ENCODE measurements at places on chromosomes 2 and 18.

DNA sequence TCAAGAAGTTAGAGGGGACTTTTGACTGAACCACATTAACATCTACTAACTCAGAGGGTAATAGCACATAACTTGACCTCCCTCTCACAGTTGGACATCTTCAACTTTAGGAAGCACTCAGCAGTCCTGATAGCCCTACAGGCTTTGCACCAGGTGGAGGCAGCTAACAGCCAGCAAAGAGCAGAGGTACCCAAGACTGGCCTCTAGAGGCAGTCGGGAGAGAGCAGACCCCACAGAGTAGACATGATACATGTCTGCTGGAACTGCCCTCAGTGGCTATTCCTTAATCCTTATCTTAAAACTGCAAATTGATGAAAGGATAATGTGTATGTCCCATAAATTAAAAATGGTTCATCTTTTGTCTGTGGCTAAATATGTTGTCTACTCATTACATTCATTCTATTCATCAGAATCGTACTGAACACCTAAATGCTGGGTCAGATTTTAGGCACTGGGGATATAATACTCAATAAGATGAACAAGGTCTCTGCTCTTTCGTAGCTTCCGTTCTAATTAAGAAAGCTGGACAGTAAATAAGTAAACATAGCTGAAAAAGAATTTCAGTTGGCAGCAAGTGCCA, 49.8 kb downstream of the CAB39 start:
- DNase-seq: peak; percentile 56

- DNase-seq: no peak
Observed at GRCh38 chr2:225468131-225468530, 68.6 kb downstream of the NYAP2 start.

DNA sequence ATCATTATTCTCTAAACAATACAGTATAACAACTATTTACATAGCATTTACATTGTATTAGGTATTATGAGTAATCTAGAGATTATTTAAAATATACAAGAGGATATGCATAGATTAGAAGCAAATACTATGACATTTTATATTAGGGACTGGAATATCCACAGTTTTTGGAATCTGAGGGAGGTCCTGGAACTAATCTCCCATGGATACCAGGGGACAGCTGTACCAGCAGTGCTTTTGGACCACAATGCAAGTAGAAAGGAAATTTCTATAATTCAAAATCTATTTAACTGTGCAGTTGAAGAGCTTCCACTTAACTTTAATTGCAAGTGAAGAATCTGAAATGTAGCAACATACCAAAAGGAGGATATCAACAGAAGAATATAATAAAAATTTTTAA, 120.8 kb downstream of the LTBP1 start:
- no peak for DNase-seq

GRCh38 chr18:48222118-48222517, 187.1 kb downstream of the ZBTB7C start:
- no peak for DNase-seq

- DNase-seq: no peak
Observed at GRCh38 chr2:66105066-66105753, 329.7 kb upstream of the MEIS1 start.

- peak; percentile 67 for DNase-seq
Observed at GRCh38 chr2:237594514-237594871, 4.0 kb upstream of the RAB17 start.

DNA sequence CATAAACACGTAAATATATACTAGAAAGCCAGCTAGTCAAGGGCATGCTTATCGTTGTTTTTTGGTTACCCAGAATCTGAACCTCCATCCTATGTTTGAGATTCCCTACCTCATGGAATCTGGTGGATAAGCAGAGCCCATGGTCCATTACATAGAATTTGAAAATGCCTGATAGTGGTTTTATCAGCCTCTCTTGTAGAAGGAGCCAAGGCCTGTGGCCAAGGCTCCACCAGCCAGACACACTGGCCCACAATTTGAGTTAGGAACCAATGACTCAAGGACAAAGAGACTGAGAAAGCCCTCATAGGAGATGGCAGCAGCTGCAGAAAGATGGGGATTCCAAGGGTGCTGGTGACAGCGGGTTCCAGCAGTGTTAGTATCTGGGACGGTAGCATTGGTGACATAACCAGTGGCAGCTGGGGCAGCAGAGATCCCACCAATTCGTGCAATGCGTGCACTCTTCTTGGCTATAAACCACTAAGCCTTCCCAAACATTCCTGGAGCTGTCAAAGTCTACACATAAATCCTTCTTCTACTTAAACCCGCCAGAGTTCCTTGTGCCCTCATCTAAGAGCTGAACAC, 51.2 kb upstream of the RMDN2 start:
- no peak for DNase-seq

GRCh38 chr2:7852546-7852945, 829.3 kb upstream of the ID2 start:
- DNase-seq: no peak

DNA sequence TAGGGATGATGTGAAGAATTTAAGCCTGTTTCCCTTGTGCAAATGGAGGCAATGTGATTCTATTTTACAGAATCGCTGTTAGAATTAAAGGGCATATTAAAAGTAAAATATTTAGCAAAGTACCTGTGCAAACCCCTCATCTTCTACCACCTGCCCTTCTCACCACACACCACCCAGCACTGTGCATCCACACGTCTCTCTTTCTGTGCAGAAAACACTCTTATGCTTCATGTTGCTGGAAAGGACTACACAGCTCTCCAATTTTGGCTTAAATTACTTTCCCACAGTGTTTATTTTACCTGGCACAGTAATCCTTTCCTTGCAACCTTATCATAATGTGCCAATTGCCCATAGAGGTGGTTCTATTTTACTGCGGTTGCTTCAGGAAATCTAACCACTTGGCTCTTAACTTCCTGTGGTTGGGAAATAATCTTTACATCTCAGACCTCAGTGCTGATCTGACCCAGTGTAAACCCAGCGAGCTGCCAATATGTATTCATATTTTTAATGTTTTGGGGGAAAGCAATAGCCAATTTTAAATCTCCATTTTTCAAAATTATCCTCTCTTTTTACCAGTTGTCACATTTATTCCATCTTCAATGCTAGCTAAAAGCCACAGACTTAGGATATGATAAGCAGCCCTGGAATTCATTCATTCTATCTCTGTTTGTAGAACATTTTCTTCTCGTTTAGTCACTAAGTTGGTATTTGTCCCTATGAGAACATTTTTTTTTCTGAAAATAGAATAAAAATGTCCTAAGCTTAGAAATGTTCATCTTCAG, 250.9 kb downstream of the DSEL start:
- DNase-seq: no peak

GRCh38 chr2:176132205-176133171, 3.0 kb downstream of the HOXD8 start:
- DNase-seq: no peak

DNA sequence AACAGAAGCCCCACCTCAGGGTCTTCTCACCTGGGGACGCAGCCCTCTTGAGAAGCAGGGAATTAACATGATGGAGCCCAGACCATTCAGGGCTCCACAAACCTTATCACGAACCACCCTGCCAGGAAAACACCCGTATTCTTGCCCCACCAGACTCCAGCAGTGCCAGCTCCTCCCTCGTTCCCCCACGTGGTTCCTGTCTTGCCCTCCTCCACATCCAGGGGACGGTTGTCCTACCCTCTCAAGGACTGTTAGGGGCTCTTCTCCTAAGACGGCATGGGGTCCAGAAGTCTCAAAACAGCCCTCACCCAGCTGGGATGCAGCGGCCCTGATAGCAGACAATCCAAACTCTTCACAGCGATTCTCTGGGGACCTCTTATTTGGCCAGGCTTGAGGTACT, 372.2 kb upstream of the HS6ST1 start:
- DNase-seq: no peak

GRCh38 chr18:40066368-40066767, 1888.7 kb upstream of the PIK3C3 start:
- DNase-seq: no peak

DNA sequence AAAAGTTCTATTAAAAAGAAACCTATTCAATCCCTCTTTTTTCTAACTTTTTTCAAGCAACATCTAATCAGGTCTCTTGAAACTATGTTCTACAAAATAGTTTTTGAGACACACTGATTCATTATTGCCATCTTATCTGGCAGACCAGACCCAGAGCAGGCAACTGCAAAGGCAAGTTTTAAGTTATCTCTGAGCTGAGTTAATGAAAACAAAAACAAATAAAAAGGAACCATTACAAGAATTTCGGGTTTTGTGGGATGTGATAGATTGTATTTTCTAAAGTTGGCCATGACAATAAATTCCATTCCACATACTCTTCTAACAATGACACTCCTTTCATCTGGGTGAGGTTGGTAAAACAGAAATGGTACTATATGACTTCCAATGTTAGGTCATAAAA, 15.2 kb upstream of the TWSG1 start:
- DNase-seq: no peak

DNA sequence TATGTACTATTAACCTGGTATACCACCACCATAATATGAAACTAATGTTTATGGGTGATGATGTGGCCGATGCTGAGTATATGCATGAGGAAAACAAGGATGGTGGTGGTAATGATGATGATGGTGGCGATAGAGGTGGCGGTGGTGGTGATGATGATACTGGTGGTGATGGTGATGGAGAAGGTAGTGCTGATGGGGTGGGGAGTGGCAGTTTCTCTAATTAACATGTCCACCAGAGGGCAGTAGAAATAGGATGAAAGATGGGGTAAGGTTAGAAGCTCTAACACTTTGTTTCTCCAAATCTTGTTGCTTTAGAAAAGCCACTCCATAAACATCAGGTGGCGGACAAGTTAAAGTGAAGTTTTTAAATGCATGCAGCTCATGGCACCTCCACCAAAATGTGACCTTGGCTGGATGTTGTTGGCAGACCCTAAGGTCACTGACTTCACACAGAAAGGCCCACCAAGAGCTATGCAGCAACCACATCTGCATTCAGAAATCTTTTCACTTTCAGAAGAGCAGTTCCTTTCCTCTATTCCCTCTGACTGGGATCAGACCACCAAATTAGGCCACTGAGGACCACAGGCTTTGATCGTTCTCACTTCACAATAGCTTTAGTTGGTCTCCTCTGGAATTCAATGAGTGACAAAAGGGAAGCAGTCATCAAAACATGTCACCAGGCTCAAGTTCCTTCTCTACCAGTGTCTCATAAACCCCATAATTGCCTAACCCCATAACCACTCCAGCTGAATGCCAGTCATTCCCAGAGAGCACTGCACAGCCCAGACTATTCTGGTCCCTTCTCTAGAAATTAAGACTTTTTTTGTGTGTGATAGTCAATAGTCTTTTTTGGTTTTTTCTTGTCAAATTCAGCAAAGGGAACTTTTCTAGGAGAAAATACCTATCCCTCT, 7.5 kb upstream of the BCL11A start:
- DNase-seq: peak; percentile 66

GRCh38 chr18:9931678-9932077, 17.9 kb downstream of the VAPA start:
- no peak for DNase-seq

DNA sequence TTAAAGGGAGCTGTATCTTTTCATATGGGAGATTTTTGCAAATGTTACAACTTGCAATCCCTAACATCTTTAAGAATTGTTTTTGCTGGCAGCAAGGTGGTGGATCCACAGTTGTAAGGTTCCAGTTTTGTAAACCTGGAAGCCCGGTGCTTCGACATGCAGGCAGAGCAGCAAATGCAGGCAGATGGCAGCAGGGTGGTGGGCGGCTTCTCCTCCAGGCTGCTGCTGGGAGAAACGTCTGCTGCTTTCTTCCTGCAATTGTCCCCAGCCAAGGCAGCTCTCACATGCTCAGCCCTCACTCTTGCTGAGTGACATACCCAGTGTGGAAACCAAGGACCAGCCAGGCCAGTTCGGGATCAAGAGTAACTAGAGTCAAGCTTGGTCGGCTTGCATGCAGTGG, 166.0 kb downstream of the SEPTIN10 start:
- DNase-seq: no peak

DNA sequence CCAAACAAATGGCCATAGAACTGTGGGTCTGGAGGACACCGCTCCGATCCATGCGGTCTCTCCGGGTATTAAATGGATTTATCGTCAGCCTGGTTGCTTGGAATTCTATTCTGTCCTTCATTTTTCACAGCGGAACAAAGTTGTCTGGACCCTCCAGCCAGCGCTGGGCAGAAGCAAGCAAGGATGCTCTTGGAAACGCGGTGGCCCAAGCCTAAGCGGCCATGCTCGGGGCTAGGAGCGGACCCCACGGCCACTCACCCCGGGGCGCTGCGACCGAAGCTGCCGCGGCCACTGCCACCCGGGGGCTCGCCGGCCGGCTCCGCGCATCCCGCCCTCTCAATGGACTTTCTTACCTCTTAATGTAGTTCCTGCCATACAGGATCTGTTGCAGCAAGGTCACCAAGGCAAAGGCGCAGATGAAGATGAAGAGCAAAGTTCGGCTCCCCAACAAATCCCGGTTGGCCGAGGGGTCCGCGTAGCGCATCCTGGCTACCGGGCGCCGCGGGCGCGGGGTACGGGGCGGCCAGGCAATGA, 761 bp downstream of the ST8SIA5 start:
- no peak for DNase-seq

GRCh38 chr2:165743442-165743841, 50.6 kb downstream of the GALNT3 start:
- DNase-seq: no peak

- DNase-seq: no peak
Observed at GRCh38 chr18:69854455-69854854, 93.2 kb downstream of the CD226 start.

DNA sequence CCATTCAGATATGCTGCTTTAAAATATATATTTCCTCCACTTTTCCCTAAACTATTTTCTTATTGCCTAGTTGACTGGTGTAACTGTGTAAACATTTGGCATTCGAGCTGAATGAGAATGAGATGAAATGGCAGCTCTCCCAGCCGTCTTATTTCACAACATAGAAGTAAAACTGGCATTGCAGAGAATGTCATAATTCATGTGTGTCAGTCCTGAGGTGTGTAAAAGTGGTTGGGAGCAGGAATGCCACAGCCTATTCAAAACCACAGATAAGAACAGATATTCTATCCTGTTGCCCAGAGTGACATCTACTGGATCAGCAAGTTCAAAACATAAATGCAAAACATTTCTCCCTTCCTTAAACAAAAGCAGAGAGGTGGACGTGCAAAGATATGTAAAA, 565.5 kb upstream of the CHAC2 start:
- DNase-seq: no peak

- DNase-seq: no peak
Observed at GRCh38 chr18:58337686-58338085, 291.2 kb downstream of the ALPK2 start.

DNA sequence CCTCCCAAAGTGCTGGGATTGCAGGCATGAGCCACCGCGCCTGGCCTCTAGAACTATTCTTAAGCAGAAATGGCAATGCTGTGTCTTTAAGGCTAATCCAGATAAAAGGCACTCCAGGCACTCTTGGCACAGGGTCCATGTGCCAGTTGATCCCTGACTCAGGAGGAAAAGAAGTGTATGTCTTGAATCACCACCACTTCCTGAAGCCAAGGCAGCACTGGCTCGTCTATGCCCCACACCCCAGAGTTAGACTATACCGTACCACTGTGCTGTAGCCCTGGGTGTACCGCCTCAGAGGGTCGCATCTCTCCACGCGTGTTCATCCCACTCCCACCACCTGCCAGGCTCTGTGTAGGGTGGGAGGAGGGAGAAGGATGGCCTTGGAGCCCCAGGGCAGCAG, 9.0 kb downstream of the TNFRSF11A start:
- no peak for DNase-seq

GRCh38 chr18:6820314-6820713, 90.8 kb downstream of the ARHGAP28 start:
- no peak for DNase-seq

- DNase-seq: no peak
Observed at GRCh38 chr2:26170795-26171194, 2.1 kb upstream of the GAREM2 start.

All from HuH-7 (cell line).